ENCODE measurements at places on chromosomes 7 and 10. TPM values are rescaled to one million over a fixed set of nuclear protein-coding genes. Genes with fewer than 3 reads are reported as not detected.

The SPDYE2B gene
- not detected for total RNA-seq

The CXCL12 gene
- 33.8 TPM for total RNA-seq

GRCh38 chr7:41994036-41994745 lies 242.8 kb downstream of the GLI3 start:
- DNase-seq = no peak

The SPRN gene
- not detected for total RNA-seq

DNA sequence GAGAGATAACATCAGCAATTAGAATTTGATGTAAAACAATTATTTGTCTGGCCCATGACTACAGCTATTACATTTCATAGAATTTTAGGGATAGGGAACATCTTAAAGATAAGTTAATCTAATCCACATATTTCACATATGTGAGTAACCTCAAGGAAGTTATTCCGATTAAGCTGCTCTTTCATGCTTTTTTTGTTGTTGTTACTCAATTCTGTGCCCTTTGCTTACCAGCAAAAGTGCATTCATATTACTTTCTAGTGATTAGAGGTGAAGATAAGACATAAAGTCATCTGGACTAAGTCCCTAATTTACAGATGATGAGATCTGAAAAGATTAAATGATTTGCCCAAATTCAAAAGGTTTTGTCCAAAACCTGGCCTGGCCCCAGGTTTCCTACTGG lies 40.9 kb upstream of the SRI start:
- no peak for DNase-seq

The LRRC18 gene
- not detected for total RNA-seq

DNA sequence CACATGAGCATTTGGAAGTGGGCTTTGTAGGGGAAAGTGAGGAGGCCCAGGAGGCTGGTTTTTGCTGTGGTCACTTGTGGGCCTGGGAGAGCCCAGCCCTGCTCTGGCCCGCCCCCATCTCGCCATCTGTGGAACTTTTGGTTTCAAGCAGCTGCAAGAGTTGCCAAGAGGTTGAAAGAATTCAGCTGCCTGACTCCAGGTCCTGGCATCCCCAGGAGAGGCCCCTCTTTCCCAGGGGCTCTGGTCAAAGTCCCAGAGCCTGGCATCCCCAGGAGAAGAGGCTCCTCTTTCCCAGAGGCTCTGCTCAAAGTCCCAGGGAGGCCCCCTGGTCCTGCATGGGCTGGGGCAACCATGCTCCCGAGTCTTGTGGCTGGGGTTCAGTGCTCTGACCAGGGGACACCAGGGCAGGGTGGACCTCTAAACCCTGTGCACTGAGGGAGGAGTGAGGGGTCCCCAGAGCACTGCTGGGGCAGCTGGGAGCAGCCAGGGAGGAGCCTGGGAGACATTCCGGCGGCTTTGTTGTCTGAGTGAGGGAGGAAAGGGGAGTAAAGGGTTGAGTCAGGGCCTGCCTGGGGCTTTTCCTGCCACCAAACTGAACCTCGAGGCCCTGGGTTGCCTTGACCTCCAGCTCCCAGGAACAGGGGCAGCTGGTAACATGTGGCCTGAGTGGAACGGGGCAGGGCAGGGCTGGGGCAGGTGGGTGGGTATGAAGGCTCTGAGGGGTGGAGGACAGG lies 27.7 kb upstream of the CSGALNACT2 start:
- no peak for DNase-seq

All from thyroid gland (tissue), 4 donors.